ENCODE measurements at places on chromosomes 3 and 15. TPM values are rescaled to one million over a fixed set of nuclear protein-coding genes. Genes with fewer than 3 reads are reported as not detected.

The MAP1A gene
- 0.46 TPM for total RNA-seq

- DNase-seq: no peak
Measured at GRCh38 chr3:100548053-100548452, 55.6 kb downstream of the TMEM45A start.

DNA sequence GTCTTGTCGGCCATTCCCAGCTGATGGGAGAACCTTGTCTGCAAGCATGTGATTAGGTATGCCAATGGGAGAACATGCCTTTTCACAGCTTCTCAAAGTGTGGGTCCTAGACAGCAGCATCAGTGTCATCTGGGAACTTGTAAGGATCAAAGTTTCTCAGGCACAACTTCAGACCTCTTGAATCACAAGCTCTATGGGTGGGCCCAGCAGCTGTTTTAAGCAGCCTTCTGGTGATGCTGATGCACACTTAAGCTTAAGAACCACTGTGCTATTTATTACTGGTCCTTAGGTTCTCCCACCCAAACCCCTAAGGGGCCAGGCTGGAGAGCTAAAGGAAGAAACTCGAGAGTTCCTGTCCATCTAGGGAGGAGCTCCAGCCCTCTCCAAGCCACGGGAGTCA, 453.9 kb upstream of the PROK2 start:
- no peak for DNase-seq

GRCh38 chr15:39191871-39192291, 389.0 kb upstream of the THBS1 start:
- no peak for DNase-seq

Data from HT-29 (cell line).